NCI-H1092 (cell line): ENCODE measurements at places on chromosomes 6 and 20.

GRCh38 chr6:17297271-17298080 is 16.3 kb downstream of the RBM24 start:
- no peak for DNase-seq

- no peak for DNase-seq
Observed at GRCh38 chr20:24771542-24772061, 177.5 kb upstream of the CST7 start.

GRCh38 chr6:30612213-30612612 is 4.8 kb downstream of the PPP1R10 start:
- DNase-seq = no peak

- DNase-seq = no peak
Observed at GRCh38 chr6:22579439-22579838, 10.1 kb downstream of the HDGFL1 start.

DNA sequence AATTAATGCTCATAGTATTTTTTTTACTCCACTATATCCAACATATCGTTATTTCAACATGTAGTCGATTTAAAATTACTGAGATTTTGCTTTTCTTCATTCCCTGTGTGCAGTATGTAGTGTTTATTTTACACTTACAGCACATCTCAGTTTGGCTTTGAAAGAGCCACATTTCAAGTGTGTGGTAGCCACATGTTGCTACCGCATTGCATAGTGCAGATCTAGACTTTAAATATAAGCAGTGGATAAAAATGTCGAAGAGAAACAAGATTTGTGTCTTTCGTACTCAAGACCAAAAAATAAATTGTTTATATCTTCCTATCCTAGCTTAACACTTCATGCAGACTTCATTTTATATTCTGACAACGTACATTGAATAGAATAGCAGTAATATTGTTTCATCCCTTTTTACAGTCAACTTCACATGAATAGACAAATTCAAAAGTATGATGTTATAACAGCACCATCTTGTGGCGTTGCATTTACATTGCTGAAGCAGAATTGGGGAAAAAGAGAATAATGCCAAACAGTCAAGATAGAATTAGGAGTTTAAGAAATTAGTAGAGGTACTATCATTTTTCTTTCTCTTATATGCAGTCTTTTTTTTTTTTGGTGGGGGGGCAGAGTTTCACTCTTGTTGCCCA is 29.9 kb downstream of the FBXO5 start:
- DNase-seq = no peak

GRCh38 chr6:135992739-135993138 is 141.2 kb downstream of the PDE7B start:
- no peak for DNase-seq

DNA sequence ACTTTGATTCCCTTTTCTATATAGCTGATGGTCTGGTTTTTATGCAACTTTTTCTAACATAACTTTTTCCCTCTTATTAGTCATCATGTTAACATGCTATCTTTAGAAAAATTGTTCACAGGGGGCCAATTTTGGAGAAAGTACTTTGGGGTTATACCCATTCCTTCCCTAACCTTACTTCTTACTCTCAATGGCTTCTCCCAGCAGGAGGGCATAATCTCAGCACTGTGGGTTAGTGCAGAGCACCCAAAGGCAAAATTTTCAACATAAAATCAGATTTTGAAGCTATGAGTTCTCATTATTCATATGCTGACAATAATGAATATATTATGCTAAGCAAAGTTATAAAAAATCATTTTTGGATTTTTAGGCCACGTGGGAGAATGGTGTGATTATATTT is 299.2 kb downstream of the SLC35F1 start:
- no peak for DNase-seq

- DNase-seq = no peak
Observed at GRCh38 chr6:134010974-134011373, 41.5 kb downstream of the SLC2A12 start.

- no peak for DNase-seq
Observed at GRCh38 chr20:3039426-3039825, 4.0 kb upstream of the GNRH2 start.
